Brain microvascular endothelial cell (primary cell): ENCODE measurements at places on chromosomes 4 and X.

DNA sequence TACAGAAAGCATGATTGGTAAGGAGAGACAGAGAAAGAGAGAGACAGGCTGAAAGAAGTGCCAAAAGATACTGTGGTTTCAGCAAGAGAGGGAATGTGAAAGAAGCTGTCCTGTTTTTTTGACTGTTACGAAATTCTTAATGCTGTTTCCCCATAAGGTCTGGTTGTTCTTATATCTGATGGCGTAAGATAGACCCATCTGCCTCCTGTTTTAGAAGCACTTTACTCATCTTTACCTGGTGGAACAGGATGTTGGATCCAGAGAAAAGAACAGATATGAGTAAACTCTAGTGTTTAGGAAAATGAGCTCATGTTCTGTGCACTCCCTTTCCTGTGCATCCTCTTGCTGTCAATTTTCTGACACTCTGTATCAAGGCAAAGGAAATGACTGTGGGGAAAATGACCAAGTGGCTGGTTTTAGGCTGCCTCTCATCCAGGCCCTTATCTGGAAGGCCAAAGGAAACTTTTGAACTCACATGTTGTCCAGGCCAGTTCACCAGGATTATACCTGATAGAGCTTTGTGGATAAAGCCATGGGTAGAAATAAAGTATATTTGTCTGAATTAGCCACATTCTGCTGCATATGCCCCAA is 311.7 kb upstream of the HTR2C start:
- DNase-seq = no peak

- DNase-seq = no peak
Observed at GRCh38 chr4:128775477-128775876, 34.0 kb upstream of the JADE1 start.

DNA sequence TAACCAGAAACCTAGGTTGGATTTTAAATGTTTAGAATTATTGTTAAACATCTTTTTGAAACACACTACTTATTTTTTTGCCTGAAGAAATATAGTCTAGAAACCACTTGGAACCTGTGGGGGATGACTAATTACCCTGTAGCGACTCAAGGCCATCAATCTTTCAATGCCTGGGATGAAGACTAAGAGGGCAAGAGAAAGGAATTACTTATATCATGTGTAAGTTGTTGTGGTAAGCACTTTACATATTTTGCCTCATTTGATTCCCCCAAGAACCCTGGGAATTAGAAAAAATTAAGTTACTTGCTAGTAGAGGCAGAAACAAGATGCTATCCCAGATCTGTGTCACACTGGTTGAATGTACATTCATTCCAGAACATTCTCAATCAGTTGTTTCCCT is 170.9 kb upstream of the GRIA3 start:
- no peak for DNase-seq

GRCh38 chr4:94411296-94411695 is 40.4 kb upstream of the PDLIM5 start:
- no peak for DNase-seq

- DNase-seq = no peak
Observed at GRCh38 chr4:185880571-185880970, 68.6 kb upstream of the SORBS2 start.

- peak; percentile 14 for DNase-seq
Observed at GRCh38 chr4:107725281-107725859, 5.3 kb upstream of the PAPSS1 start.

GRCh38 chr4:163540448-163540847 is 46.0 kb downstream of the TMA16 start:
- DNase-seq = no peak
